ENCODE measurements at places on chromosomes 2 and 18.

DNA sequence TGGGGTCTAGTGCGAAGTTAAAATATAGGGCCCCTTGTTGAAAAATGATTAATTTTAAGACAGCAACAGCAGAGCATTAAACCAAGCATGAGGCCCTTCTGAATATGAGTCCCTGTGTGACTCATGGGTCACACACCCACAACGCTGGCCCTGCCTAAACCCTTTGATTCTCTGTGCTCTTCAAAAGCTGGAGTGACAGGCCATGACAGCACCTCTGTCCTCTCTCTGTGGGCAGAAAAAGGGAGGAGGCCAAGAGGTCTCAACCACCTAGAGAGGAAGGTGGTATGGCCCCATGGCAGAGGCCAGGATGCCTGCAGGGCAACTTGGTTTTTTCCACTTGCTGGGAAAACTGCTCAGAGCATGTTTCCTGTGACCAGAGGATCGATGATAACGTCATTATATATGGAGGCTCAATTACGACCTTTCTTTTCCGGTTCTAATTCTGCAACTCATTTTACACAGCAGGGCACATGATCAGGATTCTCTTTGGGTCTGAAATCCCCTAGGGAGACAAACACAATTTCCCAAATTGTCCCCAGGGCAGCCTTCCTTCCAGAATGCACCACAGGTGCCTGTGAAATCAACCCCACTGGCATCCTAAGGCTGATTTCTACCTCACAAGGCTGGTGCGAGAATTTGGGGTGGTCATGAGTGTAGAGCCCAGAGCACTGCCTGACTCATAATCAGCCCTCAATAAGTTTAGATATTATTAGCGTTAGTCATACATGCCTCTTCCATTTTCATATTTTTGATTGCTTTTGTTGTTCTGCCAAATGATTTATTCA lies 102.0 kb upstream of the PPP1CB start:
- DNase-seq: peak; percentile 17

- no peak for DNase-seq
These were observed 80.2 kb downstream of the PLEKHM3 start for GRCh38 chr2:207944979-207945600.

DNA sequence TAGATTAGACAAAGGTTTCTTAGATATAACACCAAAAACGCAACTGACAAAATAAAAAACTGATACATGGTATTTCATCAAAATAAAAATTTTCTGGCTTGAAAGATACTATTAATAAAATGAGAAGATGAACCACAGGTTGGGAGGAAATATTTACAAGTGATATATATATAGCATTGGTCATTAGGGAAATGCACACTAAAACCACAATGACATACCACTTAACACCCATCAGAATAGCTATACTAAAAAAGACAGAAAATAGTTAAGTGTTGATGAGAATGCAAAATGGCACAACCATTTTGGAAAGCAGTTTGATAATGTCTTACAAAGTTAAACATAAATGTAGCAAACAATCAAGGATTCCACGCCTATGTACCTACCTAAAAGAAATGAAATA lies 83.9 kb downstream of the SLC66A3 start:
- DNase-seq: no peak

GRCh38 chr2:25756536-25756935 lies 83.2 kb upstream of the DTNB start:
- no peak for DNase-seq

- no peak for DNase-seq
These were observed 74.7 kb downstream of the NAB1 start for GRCh38 chr2:190723397-190724090.

- DNase-seq: no peak
These were observed 1171.3 kb downstream of the DSC3 start for GRCh38 chr18:29871246-29871645.

- no peak for DNase-seq
These were observed 64.4 kb downstream of the CIB4 start for GRCh38 chr2:26576565-26577441.

Data from stimulated activated CD4-positive, alpha-beta T cell treated with anti-CD3 and anti-CD28 coated beads, Interleukin-4, amount 100 ng/mL, for 4 hours (primary cell).